ENCODE measurements at places on chromosomes 2 and 18. TPM values are rescaled to one million over a fixed set of nuclear protein-coding genes. Genes with fewer than 3 reads are reported as not detected.

Gene CNNM3
- 8.4 TPM for total RNA-seq

Gene GLB1L
- 13.9 TPM for total RNA-seq

Gene CPSF3
- 21.0 TPM for total RNA-seq

Gene CKAP2L
- total RNA-seq: 0.13 TPM

Gene COLEC12
- total RNA-seq: 25.3 TPM

Gene NT5DC4
- 0.56 TPM for total RNA-seq

Gene GAD1
- total RNA-seq: 0.31 TPM

Gene C1QL2
- not detected for total RNA-seq

Gene SALL3
- not detected for total RNA-seq

Gene RAX
- total RNA-seq: not detected

Gene AQP12A
- not detected for total RNA-seq

Gene SFT2D3
- 4.5 TPM for total RNA-seq

Gene TRIM54
- total RNA-seq: not detected

Gene CFAP221
- total RNA-seq: 1.3 TPM

Gene HOXD4
- 14.2 TPM for total RNA-seq

Gene COL5A2
- total RNA-seq: 66.9 TPM

Gene OSR1
- total RNA-seq: 39.9 TPM

Gene MAP3K19
- not detected for total RNA-seq

Gene METAP1D
- total RNA-seq: 8.5 TPM

Gene VAMP5
- 81.5 TPM for total RNA-seq

Gene PLGLB1
- 0.84 TPM for total RNA-seq

Gene PLGLB2
- 2.6 TPM for total RNA-seq

Gene DYNAP
- total RNA-seq: not detected

Gene PMAIP1
- total RNA-seq: 1.3 TPM

Gene EML6
- 1.4 TPM for total RNA-seq

Gene SLC30A3
- total RNA-seq: not detected

Gene COL4A3
- 1.7 TPM for total RNA-seq

Gene IL1F10
- not detected for total RNA-seq

Gene REL
- 128 TPM for total RNA-seq

Gene SPEG
- 28.9 TPM for total RNA-seq

Gene FAM228A
- total RNA-seq: 3.8 TPM

Gene CCDC85A
- 7.8 TPM for total RNA-seq

Gene GAREM1
- 22.4 TPM for total RNA-seq

Gene CRACDL
- 5.7 TPM for total RNA-seq

Gene DHRS9
- total RNA-seq: 0.74 TPM

Gene SOWAHC
- total RNA-seq: 8.5 TPM

Gene LOXHD1
- total RNA-seq: 4.0 TPM

Gene CSRNP3
- 0.12 TPM for total RNA-seq
